ENCODE measurements at places on chromosomes 5 and 9.

DNA sequence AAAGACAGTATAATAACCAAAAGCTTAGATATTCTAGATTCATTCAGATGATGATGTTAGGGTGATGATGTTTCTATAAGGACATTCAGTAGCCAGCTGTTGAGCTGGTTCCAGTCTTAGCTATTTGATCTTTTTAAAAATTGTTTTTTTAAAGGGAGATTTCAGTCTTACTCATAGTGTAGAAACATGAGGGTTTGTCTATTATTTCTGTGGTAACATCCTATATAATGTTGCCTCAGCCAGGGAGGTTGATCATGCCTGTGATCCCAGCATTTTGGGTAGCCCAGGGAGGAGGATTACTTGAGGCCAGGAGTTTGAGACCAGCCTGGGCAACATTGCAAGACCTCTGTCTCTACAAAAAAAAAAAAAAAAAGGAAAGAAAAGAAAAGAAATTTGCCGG lies 167.8 kb downstream of the DOCK2 start:
- peak; percentile 62 for DNase-seq

DNA sequence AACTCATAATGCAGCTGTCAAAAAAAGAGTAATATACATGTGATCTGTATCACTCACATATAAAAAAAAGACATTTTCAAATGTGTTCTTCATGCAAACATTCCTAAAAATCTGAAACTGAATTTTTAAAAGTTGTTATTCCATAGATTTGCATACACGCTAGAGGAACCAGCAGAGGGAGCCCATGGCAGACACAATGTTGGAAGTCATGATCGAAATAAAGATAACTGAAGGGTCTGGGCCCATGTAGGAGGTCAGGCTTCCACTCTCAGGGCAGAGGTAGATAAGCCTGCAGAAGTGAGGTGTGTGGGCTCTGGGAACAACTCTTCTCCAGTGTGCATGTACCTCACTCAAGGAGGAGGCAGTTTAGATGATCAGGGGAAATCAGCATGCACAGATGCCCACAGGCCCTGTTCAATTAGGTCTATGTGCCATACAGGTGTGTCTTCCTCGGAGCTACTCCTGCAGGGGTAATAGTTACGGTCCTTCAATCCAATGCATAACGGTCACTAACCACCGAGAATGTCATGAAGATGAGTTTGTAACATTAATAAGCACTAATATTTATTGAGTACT lies 208.6 kb downstream of the EPB41L4A start:
- DNase-seq: peak; percentile 28

- no peak for DNase-seq
Measured at GRCh38 chr5:56450766-56451165, 217.6 kb upstream of the ANKRD55 start.

DNA sequence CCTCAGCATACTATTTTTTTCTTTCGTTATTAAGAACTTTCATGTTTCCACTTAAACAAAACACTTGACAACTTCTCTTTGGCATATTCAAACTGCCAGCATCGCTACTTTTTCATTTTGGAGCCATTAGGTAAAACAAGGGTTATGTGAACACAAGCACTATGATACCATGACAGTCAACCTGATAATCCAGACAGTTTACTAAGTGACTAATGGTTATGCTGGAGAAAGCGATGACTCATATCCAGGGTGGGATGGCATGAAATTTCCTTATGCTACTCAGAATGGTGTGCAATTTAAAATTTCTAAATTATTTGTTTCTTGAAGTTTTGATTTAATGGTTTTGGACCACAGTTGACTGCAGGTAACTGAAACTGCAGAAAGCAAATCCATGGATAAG lies 29.9 kb upstream of the PRSS3 start:
- DNase-seq: no peak

GRCh38 chr9:125750627-125751011 lies 3.4 kb downstream of the PBX3 start:
- no peak for DNase-seq

- DNase-seq: no peak
Measured at GRCh38 chr5:1836176-1836890, 35.1 kb downstream of the NDUFS6 start.

GRCh38 chr5:75367401-75367800 lies 30.4 kb downstream of the HMGCR start:
- DNase-seq: peak; percentile 37

GRCh38 chr9:35423499-35423898 lies 66.4 kb upstream of the RUSC2 start:
- no peak for DNase-seq

DNA sequence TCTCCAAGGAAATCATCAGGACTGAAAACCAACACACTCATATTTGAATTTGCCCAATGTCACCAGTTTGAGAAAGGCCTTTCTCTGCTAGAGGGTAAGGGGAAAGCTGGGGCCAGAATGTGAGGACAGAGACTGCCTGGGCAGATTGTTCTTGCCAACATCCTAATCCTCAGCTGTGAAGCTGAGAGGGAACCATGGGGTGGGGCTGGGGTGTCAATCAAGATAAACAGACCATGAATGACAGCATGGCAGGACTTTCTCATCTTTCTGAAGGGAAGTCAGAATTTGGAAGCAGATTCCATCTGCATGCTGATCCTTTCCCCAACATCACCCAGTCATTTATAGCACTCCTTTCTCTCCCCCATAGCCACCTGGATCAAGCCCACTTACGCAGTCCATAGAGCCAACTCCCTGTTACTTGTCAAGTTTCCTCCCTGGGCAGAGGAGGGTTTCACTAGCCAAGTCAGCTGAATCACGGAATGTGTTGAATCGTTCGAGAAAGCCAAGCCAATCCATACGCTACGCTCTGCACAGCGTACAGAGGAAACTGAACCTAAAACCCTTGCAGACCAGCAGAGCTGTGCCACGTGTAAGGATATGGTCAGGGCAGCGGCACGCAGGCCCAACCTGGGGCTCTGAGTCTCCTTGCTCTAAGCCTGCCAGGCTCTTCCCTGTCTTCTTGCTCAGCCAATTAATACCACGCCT lies 14.9 kb downstream of the GLDC start:
- no peak for DNase-seq

- DNase-seq: no peak
Measured at GRCh38 chr5:30959238-30959637, 234.2 kb upstream of the CDH6 start.

DNA sequence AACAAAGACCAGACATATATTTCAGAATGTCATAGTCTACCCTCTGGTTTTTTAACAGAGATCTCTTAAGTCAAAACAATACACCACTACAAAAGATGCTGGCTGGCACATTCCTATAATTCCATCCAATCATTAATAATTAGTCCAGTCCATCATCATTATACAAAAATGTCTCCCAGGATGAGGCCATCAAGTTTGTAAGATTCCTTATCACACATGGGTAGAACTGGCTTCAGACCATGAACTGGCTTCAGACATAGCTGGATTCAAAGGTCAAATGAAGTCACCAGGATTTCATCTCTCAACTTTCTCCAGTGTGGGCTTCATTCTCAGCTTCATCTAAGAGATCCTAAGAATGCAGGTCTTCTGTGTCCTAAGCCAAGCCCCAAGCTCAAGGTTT lies 147.1 kb downstream of the ENC1 start:
- DNase-seq: peak; percentile 31

GRCh38 chr9:113636165-113636564 lies 172.6 kb downstream of the RGS3 start:
- no peak for DNase-seq

DNA sequence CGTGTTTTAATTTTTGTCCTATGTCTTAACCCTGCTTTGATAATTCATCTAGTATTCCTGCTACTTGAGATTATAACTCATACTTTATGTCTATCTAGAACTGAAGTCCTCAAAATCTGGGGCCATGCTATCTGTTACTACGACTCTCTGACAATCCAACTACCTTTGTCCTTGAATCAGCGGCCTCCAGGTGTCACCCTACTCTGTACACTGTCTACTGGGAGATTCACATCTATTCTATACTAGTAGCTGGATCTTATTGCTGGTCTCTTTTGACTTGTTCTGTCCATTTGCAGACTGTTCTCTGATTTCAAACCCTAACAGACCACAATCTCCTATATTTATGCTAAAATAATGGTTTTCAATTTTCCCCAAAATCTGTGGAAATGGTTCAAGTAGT lies 225.5 kb upstream of the ELAVL2 start:
- DNase-seq: no peak

GRCh38 chr9:16625811-16626210 lies 244.7 kb downstream of the BNC2 start:
- DNase-seq: no peak

DNA sequence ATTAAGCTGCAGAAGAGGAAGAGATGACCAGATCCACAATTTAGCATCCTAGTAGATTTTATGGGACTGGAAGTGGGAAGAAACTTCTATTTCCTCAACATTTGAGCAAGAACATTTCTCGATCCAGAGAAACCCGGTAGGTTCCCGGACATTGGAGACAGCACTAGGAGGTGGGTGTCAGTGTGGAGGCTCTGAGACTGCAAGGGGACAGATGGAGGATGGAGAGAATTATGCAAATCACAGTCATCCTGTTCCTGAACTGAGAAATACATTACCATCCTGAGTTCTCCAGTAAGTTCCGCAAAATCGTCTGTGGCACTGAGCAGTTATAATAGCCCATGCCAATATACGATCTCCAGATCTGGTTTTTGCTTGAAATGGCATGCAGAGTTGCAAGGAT lies 25.6 kb downstream of the GLDC start:
- no peak for DNase-seq

GRCh38 chr9:93684161-93684765 lies 107.9 kb downstream of the PHF2 start:
- DNase-seq: no peak

- DNase-seq: peak; percentile 52
Measured at GRCh38 chr9:109699019-109699418, 81.0 kb upstream of the PALM2AKAP2 start.

- peak; percentile 9 for DNase-seq
Measured at GRCh38 chr5:31107091-31107518, 86.4 kb upstream of the CDH6 start.

DNA sequence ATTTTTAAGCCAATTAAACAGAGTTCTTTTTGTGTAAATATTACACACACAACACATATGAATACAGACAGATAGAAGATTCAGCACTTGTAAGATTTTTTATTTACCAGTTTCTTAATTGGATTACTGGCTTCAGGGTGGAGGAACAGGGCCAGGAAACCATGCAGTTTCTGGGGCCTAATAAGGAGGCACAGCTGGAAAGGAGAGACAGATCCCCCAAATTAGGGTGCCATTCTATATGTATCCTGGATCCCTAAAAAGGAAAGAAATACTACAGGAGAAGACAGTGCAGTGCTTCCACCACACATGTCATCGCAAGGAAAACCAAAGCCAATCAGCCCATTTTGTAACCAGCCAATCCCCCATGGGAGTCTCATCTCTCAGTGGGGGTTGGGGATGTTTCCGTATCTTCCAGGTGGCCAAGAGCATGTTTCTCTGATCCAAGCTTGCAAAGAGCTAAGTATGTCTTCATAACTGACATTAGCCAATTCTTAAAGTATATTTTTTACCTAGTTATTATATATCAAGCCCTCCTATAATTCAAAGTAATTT lies 15.8 kb upstream of the ABO start:
- DNase-seq: no peak

DNA sequence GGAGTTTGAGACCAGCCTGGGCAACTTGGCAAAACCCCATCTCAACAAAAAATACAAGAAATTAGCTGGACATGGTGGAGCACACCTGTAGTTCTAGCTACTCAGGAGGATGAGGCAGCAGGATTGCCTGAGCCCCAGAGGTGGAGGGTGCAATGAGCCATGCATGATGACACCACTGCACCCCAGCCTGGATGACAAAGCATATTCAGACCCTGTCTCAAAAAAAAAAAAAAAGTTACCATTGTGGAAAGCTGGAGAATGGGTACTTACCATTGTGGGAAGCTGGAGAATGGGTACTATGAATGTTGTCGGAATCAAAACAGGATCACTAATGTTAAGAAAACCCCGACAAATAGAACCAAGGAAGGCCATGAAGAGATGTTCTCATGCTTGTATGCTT lies 25.7 kb downstream of the HINT1 start:
- no peak for DNase-seq

DNA sequence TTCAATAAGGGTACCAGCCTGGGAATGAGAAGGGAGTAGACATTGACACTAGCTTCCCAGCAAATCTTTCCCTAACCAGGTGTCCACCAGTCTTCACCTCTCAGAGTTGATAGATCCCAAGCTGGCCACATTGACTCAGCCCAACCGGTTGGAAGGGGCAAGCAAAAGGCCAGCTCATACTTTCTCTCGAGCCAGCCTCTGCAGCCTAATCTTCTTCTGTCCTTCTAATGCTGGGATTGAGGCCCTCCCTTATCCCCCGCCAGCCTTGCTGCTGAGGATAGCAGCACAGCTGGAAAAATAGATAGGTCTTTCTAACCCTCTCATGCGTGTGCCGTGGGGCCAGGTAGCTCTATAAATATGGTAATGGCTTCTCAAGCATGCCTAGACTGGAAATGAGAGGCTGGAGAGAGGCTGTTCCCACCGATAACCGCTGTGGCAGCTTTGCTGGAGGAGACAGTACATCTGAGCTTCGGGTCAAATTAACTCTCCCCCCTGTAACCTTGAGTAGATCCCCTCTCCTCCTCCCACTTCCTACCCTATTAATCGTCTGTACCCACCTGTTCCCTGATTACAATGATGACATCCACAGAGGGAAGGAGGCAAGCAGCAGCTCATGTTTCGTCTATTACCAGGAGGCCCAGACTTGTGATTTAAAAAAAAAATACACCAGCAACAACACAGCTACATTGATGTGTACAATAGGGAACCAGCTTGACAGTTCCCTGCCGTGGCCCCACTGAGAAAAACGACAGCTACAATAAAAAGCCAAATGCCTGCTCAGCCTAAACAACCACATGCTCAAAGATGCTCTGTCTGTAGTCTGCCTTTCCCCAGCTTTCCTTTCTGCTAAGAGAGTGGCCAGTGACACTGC lies 219.9 kb upstream of the BRINP1 start:
- no peak for DNase-seq

DNA sequence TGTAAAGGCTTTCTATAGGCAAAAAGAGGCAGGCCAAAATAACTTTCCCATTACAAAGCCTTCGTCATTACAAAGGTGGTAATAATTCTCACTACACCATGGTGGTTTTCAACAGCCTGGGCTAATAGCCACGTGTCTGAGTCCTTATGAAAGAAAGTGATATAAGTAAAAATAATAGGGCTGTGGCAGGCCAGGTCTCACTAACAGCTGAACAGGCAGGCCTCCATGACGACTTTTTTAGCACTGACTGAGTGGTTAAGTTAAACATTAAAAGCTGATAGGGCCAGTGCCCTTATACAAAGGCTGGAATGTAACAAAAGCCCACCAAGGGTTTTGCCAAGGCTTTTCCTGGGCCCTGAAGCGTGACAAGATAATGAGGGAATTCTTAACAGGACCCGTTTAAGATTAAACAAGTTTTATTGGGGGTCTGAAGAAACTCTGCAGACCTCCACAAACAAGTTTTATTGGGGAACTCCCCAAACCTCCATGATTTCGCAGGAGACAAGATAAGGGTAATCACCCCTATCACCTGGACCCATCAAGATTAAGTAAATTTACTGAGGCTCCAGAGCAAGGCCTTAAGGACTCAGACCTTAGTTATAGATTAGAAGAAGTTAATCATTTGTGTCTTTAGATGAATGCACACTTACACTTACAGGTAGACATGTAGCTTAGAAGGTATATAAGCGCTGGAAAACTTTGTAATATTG lies 412.9 kb downstream of the CHSY3 start:
- no peak for DNase-seq
